ENCODE measurements at places on chromosomes 3 and 15. TPM values are rescaled to one million over a fixed set of nuclear protein-coding genes. Genes with fewer than 3 reads are reported as not detected.

DNA sequence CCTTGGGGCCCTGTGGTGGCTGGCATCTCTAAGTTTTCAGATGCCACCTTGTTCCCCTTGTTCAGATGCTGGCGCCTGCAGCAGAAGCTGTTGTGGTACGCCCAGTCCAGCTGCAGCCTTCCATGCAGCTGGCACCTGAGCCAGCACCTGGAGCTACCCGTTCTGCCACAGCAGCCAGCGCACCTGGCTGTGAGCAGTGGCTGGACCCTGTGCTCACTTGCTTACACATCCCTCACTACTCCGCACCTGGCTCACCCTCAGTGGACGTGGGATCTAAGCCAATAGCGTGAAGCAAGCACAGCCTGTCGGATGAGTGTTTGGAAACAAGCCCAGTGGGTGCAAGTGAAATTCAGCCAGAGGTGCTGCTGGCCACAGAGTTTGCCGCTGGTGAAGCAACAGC is 607.5 kb upstream of the BCHE start:
- no peak for DNase-seq

NLGN1 gene
- 7.8 TPM for total RNA-seq

DNA sequence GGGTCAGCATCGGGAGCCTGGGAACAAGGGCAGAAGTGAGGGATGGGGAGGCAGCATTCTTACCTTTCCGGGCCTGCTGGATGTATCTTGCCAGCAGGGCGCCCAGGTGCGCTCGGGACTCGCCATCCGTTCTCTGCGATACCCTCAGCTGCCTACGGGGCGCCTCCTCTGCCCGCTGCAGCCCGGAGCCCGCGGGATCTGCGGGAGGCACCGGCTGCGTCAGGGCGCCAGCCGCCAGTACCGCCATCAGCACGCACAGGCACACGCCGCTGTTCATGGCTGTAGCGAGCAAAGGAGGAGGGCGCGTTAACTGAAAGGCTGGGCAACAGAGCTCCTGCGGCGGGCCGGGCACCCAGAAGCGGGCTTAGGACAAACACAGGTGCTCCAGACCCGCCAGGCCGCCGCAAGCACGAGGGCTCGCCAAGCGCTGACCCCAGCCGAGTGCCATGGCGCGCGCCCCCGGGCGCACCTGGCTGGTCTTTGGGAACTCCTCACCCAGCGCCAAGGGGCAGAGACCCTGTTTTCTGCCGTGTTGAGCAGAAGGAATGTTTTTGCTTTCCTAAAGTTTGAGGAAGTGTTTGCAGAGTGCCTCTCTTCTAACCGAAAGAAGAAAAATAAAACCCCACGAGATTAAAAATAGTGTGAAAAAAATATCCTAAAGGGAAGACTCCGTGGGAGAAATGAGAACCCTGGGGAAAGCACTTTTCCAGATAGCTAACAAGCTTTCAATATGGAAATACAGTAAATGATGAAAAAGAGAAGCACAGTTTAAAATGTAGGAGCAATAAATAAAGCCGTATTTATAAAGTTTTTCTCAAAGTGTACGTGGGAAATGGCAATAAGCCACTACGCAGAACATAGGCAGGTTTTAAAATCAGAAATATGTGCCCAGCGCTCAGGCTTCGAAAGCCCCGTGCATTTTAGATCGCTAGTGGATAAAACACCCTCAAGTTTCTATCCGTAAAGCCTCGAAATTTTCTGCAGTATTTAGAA is 2.3 kb downstream of the CCK start:
- no peak for DNase-seq

DNA sequence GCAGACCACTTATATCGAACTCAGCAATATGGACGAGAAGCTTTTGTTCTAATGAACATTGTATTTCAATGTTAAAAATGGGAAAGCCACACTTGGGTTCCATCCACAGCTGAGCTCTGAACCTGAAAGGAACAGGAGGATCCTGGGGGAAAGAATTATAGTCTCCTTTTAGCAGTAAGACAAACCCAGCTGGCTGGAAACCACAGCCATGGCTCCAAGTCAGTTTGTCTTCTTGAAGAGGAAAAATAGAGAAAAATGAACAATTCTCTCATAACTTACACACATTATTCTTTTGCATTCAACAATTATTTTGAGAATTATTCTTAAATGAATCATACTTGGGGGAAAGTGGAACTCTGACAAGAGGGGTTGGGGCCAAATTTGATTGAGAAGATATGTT is 149.2 kb upstream of the VEPH1 start:
- DNase-seq: no peak

DNA sequence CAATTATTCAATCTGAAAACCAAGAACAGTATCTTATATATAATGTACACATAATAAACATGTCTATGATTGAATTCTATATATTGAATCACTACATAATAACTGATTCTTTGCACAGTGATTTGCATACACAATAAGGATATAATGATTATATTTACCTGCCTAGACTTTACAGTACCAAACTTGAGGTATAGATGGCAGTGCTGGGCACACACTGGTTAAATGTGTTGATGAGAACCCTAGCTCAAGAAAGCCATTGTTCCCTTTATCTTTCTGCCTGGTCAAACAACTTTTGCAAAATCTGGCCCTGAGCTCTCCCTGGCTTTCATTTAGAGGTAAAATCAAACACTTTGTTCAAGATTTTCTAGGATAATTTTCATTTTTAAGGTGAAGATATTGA is 697.7 kb downstream of the TUSC7 start:
- no peak for DNase-seq

DNA sequence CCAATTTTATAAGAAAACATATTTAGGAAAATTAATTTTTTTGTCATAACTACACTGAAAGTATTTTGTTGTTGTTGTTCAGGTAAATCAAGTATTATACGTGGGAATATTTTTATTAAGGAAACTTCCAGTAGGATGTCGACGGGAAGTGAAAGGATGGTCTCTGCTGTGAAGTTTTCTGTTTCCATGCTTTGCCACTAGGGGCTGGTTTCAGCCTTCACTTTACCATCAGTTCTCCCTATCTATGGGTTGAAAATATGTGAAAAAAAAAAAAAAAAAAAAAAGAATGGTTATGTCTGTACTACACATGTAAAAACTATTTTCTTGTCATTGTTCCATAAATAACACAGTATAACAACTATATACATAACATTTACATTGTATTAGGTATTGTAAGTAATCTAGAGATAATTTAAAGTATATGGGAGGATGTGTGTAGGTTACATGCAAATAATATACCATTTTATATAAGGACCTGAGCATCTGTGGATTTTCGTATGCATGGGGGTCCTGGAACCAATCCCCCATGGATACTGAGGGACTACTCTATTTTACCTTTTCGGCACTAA is 136.7 kb downstream of the SMAD6 start:
- no peak for DNase-seq

WDR93 gene
- 0.11 TPM for total RNA-seq

ADAMTS17 gene
- 1.7 TPM for total RNA-seq

DNA sequence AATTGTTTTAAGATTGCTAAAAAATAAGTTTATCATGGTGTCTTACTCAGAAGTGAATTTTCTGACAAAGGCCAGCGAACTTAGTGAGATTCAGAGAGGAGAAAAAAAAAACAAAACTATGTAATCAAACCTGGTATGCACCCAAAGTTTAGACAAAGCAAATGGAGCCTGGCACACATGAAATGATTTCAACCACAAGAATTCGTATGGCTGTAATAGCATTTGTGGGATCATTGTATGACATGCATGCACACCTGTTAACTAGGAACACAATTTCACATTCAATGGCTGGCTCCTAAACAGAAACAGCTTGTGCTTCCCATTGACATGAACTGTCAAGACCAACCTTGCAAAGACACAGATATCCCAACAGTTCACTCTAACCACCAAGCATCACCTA is 94.6 kb downstream of the ZIC4 start:
- DNase-seq: no peak

GRCh38 chr15:88610701-88611231 is 10.4 kb upstream of the AEN start:
- no peak for DNase-seq

PP2D1 gene
- total RNA-seq: not detected

IL17RB gene
- total RNA-seq: 1.9 TPM

AGBL1 gene
- not detected for total RNA-seq

DNA sequence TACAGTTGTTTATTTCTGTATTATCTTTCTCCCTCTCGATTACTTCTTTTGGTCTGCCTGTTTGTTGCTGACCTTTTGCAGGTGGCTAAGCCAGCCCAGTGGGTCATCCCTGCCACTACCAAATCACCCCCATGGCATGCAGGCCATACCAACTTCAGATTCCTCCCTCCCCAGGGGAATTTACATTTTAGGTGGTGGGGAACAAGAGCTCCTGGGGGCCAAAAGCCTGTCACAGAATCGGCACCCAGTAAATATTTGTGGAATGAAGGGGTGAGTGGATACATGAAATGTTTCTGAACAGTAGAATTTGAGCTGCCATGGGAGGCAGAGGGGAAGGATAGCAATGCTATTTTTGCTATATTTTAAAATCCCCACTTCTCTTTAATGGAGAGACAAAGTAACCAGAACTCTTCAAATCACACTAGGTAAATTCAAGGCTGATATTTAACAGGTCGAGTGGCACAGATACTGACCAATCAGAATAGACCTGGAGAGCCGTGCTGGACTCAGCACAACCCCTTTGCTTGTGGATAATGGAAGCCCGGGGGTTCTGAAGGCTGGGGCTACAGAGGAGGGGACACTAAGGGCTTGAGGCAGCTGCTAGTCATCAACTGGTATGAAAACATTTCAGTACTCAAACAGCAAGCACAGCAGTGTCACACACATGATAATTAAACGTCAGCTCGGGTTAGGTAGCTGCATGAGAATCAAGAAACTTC is 54.3 kb upstream of the SMAD3 start:
- DNase-seq: no peak

DNA sequence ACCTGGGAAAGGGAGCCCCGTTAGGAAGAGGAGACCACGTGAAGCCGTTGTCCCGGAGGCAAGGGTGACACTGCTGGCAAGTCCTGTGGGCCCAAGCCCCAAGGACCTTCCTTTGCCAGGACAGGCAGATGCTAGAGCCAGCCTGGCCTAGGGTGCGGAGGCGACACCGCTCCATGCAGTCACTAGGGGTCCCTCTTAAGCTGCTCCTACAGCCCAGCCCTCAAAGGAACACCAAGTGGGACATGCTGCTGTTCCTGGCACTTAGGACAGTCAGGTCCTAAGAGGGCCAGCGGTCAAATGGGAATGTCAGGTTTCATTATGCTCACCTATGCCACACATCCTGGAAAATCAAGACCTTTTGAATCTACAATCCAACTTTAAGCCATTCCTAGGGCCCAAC is 59.7 kb downstream of the RPN1 start:
- no peak for DNase-seq

GRCh38 chr3:132726341-132726823 is 4.2 kb upstream of the NPHP3 start:
- DNase-seq: no peak

CASR gene
- not detected for total RNA-seq

DNA sequence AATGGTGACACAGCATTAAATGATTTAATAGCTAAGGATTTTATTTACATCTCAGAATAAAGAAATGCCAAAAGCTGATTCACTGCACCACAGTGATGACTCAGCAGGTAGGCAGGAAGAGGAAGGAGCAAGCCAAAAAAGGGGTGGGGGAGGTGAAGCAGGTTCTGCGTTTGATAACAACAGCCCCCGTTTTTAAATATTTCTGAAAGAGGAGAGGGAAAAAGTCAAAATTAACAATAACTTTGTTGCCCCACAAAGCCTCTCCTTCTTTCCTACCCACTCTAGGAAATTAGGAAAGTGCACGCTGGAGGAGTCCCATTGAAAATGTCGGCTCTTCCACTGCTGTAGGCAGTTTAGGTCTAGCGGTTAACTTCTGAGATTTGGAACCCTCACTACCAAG is 9.9 kb upstream of the CCDC54 start:
- no peak for DNase-seq

GRCh38 chr3:109559389-109559788 is 222.0 kb upstream of the DPPA4 start:
- no peak for DNase-seq

FRMD5 gene
- total RNA-seq: 44.0 TPM

DNA sequence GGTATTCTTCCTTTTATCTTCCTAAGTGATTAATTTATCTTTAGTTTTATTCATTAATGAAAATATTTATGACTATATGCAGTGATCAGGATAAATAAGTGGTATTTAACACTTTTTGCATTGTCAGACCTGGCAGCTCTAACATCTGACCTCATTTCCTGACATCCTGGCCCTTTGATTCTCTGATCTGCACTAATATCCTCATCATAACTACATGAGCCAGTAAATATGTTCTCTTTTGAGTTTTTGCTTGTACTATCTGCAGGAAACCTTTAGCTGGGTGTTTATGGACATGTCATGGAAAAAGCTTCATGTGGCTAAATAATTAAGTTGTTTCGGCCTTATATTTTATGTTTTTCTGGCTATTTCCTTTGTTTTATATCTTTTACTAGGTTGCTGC is 10.5 kb downstream of the NKTR start:
- no peak for DNase-seq

GRCh38 chr3:144463911-144464310 is 492.3 kb downstream of the DIPK2A start:
- DNase-seq: no peak

- no peak for DNase-seq
Measured at GRCh38 chr15:84400820-84401219, 165.2 kb downstream of the GOLGA6L4 start.

DNA sequence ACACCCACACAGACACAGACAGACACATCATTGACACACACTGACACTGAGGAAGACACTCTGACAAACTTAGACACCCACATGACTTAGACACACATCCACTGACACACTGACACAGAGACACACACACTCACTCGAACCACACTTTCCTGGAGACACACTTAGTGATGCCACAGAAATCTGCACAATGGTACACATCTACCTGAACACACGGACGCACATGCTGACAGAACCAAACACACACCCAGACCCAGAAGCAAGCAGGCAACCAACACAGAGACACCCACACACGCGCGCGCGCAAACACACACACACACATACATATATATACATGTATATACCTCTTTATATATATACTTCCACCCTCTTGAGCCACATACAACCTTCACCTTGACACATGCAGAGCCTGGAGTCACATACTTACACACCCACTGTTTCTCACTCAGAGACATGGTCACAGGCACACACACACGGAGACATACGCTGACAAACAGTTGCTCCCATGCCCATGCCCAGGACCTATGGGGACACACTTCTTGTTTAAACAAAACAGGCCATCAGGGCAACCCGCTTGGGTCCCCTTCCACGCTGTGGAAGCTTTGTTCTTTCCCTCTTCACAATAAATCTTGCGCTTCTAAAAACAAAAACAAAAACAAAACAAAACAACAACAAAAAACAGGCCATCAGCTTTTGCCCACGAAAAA is 913 bp upstream of the SCN5A start:
- DNase-seq: no peak

All from Right ventricle myocardium superior (tissue), 1 donor.